Renal cortical epithelial cell (primary cell): ENCODE measurements at places on chromosomes 5 and 9. TPM values are rescaled to one million over a fixed set of nuclear protein-coding genes. Genes with fewer than 3 reads are reported as not detected.

Gene LCN12
- 0.40 TPM in 1 of 2 replicates, not detected in the other for total RNA-seq

- DNase-seq: no peak
Observed at GRCh38 chr5:80712919-80713318, 58.1 kb upstream of the DHFR start.

GRCh38 chr5:95027151-95027721 is 257.7 kb downstream of the MCTP1 start:
- no peak for DNase-seq

DNA sequence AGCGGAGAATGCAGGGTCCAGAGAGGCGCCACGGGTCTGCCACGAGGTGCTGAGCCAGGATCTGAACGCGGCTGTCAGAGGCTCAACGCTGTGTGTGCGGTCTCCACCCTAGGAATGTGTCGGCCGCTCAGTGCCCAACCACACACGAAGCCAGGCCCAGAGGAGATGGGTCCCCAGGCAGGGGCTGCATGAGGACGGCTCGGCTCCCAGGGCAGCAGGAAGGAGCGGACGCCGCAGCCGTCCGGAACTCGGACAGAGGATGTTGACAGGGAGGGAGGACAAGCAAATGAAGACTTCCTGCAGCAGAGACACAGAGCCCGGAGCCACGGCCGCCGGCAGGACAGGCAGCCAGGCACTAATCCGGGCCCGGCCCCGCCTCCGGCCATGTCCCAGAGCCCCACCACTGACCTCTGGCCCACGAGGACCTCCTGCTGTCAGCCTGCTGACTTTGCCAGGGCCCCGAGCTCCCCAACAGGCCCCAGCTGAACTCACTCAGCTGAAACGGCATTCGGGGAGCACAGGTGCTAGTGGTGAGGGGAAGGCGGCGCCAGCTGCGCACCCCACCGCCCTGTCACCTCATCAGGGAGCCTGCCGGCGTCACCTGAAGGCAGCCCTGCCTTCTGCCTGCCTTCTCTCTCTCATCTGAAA is 12.7 kb downstream of the VAV2 start:
- DNase-seq: no peak

DNA sequence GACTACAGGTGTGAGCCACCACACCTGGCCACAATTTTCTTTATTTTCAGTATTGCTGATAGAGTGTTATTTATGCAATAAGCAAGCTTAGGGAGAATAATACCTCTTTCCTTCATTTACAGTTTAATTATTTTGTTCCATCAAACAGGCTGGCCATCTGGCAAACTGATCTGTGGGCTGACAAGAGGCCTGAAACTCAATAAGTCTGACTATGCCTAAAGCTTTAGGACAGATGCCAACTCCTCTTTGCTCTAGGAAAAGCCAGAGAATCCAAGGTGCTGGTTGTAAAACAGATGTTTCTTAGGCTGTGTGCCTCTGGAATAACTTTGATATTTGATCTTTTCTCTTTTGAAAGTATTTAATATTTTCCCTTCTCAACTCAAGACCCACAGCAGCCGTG is 98.4 kb downstream of the TARS1 start:
- DNase-seq: no peak

DNA sequence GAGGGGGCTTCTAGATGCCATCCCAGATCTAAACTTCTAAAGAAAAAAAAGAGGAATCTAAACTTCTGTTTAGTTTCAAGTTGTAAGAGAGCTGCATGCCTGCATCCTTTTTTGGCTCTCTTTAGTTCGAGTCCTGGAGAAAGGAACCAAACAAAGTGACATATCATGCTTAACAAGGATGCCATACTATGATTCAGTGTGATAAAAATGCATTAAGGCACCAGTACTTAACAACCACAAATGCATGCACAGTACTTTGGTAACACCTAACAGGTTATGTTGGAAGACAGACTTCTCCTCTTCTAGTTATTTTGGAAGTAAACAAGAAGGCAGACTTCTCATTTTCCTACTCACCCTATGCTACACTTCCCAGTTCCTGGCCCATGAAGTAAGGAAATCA is 27.3 kb downstream of the NME5 start:
- DNase-seq: peak; percentile 44

- no peak for DNase-seq
Observed at GRCh38 chr5:93598091-93599000, 15.3 kb downstream of the NR2F1 start.

Gene SOHLH1
- not detected in 2 replicates for total RNA-seq

Gene HAVCR2
- total RNA-seq: 2.0 and 8.2 TPM in 2 replicates

Gene B4GALT7
- 31.6 and 36.2 TPM in 2 replicates for total RNA-seq

Gene TUSC1
- total RNA-seq: 15.5 and 18.5 TPM in 2 replicates

GRCh38 chr5:116038817-116039216 is 6.5 kb downstream of the ARL14EPL start:
- no peak for DNase-seq

DNA sequence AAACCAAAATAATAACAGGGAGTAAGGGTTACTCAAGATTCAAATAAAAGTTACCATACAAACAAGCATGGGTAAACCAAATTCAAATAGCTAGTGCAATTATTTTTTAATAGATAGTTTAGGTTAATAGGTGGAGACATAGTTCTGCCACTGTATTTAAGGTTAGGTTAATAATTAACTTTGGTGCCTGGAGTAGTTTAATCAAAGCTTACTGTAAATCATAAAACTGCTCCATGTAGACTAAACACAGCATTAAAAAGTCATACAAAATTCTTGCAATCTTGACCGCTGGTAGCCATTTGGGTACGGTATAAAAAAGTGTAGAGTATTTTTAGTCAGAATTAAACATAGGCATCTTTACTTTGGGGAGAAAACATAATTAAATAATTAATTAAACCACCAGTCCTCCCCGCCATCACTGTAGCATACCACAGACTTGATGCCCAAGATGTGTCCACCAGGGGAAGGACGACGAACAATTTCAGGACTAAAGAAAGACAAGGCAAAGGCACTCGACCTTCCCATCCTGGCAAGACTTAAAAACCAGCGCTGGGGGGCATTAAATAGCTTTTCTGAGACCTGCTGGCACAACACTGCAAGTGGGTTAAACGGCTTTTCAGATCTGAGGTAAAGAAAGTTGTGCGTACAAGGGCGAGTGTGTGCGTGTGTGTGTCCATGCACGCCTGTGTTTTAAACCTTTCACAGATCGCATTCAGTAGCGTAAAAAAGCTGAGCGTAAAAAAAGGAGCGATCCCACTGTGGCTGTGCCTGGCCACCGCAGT is 2.9 kb downstream of the SEMA6A start:
- peak; percentile 41 for DNase-seq

DNA sequence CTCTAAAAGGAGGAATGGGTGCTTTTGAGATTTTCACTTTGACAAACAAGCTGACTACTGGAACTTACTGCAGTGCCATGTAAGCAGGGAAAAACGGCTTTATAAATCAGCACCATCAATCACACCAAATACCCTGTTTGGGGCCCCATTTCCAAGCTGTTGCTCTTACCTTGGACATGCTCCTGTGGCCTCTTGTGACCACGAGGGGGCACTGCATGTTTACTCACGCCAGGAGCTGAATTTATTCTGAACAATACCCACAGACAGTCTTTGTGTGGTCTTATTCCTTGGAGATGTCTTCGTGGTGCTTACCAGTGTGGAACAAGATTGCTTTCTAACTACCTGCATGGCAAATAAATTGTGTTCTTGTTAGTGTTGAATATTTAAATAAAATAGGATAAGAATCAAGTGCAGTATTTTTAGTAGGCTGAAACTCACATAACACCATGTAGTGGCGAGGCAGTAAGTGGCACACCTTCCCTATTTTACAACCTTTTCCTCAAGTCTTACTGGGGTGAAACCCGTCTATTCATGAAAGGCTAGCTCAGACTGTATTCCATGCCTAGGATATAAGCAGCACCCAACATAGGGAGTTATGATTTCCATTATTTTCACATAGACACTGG is 155.5 kb upstream of the NMUR2 start:
- DNase-seq: peak; percentile 65

DNA sequence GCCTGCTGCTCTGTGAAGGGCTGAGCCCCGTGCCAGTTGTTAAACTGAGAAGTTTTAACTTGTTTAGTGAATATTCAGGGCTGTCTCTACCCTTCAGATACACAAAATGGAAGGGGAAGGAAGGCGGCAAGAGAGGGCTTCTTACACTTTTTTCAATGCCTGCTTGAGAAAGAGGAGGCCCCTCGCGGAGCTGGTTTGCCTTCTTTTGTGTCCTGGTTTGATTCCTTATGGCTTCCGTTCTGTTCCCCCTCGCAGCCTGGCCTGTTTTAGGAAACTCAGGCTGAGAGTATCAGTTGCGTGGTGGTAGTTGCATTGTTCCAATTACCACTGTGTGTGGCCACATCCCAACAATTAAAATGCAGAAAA is 1.0 kb downstream of the FAM53C start:
- no peak for DNase-seq

DNA sequence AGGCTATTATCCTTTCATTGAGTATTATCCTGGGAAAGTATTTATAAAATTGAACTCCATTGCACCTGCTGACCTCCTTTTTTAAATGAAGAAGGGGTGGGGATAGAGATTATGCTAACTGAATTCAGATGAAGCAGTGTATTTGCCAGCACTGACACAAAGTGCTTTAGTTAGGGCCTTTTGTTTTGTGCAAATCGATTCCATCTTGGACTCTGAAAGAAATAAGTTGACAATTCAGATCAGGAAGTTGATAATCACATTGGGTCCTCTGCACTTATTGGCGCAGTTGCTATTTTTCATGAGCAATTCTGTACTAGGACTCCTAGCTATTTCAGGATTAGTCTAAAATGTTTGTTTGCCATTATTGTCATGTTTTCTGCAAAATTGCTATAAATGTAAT is 101.6 kb upstream of the FSD1L start:
- DNase-seq: no peak

Gene FKTN
- 32.6 and 38.2 TPM in 2 replicates for total RNA-seq

Gene CDH18
- not detected in 2 replicates for total RNA-seq

- no peak for DNase-seq
Observed at GRCh38 chr5:139852696-139853095, 57.1 kb downstream of the PSD2 start.

GRCh38 chr5:133527311-133527710 is 85.0 kb downstream of the FSTL4 start:
- DNase-seq: no peak

Gene ITGA2
- total RNA-seq: 21.3 and 54.2 TPM in 2 replicates

Gene GRXCR2
- not detected in 2 replicates for total RNA-seq

GRCh38 chr5:72529383-72529782 is 22.2 kb upstream of the ZNF366 start:
- no peak for DNase-seq

GRCh38 chr5:149320791-149321330 is 24.4 kb upstream of the GRPEL2 start:
- DNase-seq: peak; percentile 98

DNA sequence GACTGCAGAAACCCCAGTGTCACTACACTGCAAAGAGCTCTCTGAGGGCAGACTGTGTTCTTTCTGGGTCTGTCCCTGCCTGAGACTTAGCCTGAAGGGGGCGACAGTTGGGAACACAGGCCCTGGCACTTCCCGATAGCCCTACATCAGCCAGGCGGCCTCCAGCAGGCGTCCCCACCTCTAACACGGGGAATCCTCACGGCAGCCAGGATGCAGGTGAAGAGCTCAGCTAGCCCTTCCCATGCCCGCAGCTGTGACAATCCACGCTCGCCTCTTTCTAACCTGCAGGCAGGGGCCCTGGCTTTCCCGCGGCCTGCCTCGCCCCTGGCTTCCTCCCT is 5.9 kb downstream of the MED22 start:
- DNase-seq: no peak

Gene PCDHB5
- total RNA-seq: 0.35 and 10.0 TPM in 2 replicates

DNA sequence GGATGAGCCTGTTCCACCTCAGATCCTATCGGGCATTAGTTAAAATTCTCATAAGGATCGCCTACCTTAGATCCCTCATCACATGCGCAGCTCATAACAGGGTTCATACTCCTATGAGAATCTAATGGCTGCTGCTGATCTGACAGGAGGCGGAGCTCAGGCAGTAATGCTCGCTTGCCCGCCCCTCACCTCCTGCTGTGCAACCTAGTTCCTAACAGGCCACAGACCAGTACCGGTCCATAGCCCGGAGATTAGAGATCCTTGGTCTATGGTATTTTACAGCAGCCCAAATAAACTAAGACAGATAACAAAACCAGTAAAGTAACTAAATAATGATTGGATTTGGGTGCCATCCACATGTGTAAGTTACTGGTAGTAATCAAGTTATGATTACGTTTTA is 17.5 kb downstream of the GOLPH3 start:
- DNase-seq: no peak

DNA sequence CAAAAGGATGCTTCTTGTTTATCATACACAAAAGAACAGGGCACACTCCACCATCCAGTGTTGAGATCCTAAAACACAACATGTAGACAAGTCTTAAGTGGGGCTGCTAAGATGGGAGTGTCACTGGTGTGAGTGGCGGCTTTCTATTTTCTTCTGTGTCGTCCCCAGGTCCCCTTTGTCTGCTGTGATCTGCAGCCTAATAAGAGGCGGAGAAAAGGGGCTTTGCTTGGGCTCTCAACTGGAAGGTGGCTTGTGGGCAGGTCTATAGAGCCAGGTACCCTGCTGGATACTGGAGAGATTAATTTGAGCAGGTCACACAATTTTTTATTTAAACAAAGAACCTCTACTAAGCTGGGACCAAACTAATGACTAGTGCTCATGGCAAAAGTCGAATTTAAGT is 126.1 kb upstream of the SAP30L start:
- DNase-seq: no peak

Gene ANKHD1
- 36.1 and 81.5 TPM in 2 replicates for total RNA-seq

DNA sequence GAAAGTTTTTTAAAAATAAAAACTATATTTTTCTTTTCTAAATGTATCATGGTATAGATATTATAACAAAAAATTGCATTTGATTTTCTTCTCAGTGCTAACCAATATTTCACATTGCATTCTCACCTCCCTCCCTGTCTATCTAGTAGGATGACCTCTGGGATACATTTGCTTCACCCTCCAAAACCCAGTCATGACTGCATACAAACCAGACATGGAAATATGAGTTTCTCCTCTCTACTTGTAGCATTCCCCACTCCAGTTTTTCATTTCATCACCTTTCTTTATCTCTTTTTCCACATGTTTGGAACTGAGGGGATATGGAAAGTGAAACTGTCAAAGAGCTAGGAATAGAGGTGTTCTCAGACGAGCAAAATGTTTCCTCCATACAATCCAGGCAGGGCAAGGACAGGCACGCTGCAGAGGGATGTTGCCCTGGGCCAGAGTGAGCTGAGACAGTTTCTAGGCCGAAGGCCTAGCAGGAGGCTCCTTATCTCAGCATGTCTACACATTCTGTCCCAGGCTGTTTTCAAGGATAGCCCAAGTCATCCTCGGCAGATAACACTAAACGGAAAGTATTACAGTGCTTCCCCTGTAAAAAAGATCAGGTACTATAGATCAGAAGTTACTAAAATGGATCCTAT is 46.7 kb downstream of the MEF2C start:
- DNase-seq: no peak

Gene SLC2A8
- 16.3 and 18.6 TPM in 2 replicates for total RNA-seq
